ENCODE measurements at places on chromosomes 11 and 22.

GRCh38 chr11:7967097-7967496 is 1.9 kb upstream of the NLRP10 start:
- DNase-seq: no peak

DNA sequence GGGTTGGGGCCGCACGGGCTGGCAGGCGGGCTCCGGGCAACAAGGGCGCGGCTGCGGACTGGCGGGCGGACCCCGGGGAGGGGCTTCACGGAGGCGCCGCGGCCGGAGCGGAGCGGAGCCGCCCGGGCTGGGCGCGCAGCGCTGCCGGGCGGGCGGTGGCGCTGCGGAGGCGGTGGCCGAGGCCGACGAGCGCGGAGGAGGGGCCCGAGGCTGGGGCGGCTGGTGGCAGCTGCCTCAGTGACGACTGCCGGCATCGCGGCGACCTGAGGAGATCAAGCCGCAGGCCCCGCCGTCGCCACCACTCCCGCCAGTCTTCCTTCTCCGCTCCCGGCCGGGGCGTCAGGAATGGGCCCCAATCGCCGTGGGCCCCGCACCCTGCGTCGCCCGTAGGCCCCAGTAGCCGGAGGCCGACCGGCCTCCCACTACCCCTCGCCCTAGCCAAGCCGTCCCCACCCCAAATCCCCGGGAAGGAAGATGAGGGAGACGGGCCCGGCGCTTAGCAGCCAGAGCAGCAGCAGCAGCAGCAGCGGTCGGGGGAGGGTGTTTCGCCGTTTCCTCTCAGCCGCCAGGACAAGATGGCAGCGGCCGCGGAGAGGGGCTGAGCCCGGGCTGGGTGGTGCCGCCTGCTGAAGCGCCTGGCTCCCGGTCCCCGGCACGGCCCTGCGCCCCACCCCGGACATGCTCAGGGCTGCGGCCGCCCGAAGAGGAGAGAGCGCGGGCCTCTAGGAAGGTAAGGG is at the start of gene HIPK3:
Gene HIPK3 (plus strand): TSS at position 222 of the 737 bp plus-strand sequence.
- DNase-seq: no peak

- DNase-seq: peak; percentile 66
These were observed at the start of gene ZC3H7B for GRCh38 chr22:41301085-41302020. TSS of gene ZC3H7B (plus strand) at chr22:41301525. CDS start at chr22:41320661, 19,136 bp downstream.

GRCh38 chr11:57777969-57778317 is 16.3 kb downstream of the CTNND1 start:
- DNase-seq: no peak

- DNase-seq: no peak
These were observed 36.9 kb upstream of the TMEM123 start for GRCh38 chr11:102489186-102490145.

DNA sequence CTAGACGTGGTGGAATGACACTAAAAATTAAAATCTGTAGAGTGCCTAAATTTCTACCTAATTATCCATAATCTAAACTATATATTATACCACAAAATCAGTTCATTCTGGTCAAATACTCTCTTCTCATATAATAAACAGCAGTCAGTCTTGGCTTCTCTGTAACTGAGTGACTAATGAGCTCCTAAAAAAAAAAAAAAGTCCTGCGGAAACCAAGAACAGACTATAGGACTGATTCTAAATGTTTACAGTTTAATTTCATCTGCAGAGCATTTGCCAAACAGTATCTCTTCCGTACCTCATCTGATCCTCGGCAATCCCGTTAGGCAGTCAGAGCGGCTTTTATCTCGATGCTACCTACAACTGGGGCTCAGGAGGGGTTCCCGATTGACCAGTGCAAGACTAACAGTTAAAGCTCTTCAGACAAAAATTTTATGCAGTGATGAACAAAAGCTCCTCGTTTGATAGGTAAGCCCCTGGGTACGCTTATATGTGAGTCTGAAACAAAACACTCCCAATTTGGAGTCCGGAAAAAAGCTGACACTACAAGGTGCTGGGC is 686 bp downstream of the KIF18A start:
- DNase-seq: no peak

DNA sequence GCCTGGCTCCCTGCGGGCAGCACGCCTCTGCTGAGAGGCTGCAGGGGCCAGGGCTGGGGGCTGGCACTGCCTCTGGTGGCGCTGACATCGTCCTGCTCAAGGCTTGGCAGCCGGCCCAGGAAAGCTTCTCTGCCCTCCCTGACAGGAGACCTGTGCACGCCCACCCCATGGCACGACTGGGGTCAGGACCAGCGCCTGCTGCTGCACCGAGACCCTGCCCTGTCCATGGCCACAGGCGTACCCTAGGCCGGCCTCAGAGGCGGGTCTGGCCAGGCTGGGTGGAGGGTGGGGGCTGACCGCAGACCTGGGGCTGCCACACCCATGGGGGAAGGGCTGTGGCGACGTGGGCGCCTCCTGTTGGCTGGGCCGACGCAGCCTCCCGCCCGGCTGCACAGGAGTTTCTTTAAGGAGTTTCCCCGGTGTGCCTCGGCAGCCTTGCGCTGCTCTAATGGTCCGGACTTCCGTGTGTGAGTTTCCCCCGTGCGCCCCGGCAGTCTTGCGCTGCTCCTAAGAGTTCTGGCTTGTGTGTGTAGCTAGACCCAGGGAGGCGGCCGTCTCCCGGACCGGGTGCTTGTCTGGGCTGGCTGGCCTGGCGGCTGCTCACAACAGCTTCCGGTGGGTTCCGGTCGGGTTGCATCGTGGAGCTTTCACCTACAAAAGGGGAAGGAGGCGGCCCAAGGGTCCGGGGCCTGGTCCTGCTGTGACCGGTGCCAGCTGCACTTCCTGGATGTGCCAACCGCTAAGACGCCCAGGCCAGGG is 4.6 kb downstream of the TRABD start:
- DNase-seq: no peak

DNA sequence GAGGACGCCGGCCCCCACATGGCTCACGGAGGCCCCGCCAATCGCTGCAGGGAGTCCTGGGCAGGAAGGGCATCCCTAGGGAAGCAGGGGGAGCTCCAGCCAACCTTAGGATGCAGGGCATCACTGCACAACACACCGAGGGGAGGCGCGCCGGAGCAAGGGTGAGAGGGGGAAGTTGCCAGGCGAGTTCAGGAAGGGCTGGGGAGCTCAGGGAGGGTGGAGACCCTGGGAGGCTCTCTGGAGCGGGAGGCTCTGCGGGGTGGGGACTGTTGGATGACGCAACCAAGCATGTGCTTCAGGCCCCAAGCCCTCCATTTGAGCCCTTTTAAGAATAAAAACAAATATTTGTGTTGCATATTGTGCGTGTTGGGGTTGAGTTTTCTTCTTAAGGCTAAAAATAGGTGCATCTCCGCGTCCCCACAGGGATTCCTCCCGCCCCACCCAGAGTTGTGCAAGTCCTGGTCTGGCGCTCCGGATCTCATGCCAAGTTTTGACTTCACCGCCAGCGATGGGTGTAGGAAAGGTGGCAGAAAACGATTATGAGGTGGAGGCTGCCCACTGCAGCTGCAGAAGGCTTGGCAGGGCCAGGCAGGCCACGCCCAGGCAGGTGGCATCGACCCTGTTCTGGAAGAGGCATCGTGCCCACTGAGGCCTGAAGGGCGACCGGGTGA is 65.2 kb downstream of the WNT7B start:
- no peak for DNase-seq

DNA sequence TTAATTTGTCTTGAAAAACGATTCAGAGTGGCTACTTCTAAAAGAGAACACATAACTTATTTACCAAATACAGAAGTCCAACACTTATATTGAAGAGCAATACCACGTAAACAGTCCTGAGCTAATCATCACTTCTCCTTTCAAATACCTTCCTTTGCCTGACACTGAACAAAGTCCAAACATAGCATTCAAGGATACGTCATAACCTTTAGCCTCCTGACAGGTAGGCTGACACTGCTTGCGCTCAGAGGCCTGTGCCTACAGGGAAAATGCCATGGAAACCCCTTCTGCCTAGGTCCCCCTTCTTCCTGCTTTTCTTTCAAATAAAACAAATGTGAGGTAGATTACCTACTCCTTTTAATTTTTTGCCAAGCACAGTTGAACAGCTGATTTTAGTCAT is 510.0 kb downstream of the INSC start:
- DNase-seq: no peak

DNA sequence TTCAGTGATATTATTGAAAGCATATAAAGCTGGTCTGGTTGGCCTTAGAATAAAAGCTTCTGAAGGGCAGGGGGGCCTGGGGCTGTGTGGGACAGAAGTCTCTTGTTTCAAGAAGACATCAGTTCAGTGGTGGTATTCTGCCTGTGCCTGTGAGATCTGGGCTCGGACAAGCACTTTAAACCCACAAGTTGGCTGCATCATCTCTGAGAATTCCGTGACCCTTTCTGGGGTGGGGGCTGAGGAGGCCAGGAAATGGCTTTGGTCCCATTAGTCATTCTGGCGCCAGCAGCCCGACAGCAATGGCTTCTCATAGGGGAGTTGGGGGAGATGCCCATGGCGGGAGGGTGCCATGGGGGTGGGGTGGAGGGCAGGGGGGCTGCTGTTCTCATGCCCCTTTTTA is 104.1 kb downstream of the PKNOX2 start:
- DNase-seq: no peak

- DNase-seq: no peak
These were observed 13.0 kb downstream of the MUC5B start for GRCh38 chr11:1235901-1236315.

DNA sequence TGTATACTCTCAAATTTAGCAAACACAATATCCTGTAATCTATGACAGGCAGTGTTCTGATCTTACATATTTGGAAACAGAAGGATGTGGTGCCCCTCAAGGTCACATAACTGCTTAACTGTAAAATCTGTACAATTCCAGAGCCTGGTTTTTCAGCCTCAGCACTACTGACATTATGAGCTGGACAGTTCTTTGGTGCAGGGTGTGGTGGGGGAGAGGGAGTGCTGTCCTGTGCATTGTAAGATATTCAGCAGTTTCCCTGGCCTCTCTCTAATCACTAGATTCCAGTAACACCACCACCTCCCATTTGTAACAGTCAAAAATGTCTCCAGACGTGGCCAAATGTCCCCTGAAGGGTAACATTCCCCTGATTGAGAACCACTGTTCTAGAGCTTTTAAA is 1.8 kb upstream of the OR5B21 start:
- DNase-seq: no peak

DNA sequence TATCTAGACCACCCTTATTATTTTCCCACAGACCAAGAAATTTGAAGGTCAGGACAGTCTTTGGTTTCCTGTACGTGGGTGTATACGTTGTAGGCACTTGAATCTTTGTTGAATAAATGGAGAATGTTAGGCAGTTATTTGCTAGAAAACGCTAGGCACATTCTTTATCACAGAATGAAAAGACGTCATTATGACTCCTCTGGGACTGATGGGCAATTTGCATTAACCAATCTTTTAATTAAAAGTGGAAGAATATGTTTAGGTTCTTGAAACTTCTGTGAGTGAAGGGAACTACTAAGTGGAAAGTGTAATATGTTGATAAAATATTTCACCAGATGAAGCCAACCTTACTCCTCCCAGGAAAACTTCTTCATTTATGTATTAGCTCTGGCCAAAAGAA is 5.7 kb downstream of the CAT start:
- no peak for DNase-seq

DNA sequence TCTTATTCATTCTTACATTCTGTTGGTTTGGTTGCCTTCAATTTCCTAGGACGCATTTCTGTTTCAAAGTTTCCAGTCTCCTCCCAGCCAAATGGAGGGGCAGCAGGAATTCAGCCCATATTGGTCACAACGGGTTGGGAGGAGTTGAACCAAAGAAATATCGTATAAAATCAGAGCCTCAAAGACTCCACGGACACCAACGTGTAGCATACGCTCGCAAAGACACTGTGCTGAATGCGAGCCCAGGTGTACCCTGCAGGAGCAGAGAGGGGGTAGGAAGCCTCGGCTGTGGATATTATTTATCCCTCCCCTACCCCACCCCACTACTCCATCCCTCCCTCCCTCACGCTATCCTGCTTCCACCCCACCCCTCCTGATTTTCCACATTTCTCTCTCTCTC is 15.5 kb upstream of the CCND1 start:
- DNase-seq: no peak

- no peak for DNase-seq
These were observed 361.5 kb downstream of the CTTN start for GRCh38 chr11:70759846-70760245.

- DNase-seq: no peak
These were observed 6.0 kb upstream of the ARHGAP42 start for GRCh38 chr11:100681064-100681502.

- no peak for DNase-seq
These were observed 71.9 kb upstream of the RRM1 start for GRCh38 chr11:4022669-4023068.

DNA sequence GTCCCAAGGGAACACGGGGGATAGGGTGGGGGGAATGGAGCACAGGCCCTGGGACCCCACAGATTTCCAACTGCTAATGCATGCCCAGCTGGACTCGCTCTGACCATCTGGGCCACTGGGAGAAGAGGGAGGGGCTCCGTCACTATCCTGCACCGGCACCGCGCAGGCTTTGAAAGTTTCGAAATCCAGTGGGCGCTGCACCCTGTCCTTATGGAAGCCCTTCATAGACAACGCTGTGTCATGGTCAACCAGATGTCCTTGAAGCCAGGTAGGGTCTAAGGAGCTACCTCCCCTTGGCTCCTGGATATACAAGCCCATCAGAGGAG is 30.1 kb downstream of the LRRC10B start:
- no peak for DNase-seq
